Stimulated activated CD8-positive, alpha-beta memory T cell treated with anti-CD3 and anti-CD28 coated beads, Interleukin-4, amount 100 ng/mL, for 1 hour (primary cell): ENCODE measurements at places on chromosomes 6 and 20.

DNA sequence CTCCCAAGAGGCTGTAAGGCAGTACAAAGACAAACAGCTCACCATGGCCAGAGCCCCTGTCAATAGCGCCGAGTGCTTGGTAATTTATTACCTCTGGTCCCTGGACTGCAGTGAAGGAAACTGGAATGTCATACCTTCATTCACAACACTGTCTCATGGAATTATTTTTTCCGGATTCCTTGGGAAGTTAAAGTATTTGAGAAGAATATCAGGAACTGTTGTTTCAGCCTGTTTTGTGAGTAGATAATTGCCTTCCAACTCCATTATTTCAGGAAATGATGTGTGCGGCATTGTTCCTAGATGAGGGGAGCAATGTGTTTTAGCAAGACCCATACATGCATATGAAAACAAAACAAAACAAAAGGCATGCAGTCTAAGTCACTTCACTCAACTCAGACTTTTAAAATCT, 64.0 kb downstream of the BLOC1S5 start:
- no peak for DNase-seq

GRCh38 chr6:121319112-121319553, 15.1 kb downstream of the TBC1D32 start:
- DNase-seq = no peak

- DNase-seq = no peak
These were observed 16.7 kb downstream of the ACOT13 start for GRCh38 chr6:24683297-24684296.

DNA sequence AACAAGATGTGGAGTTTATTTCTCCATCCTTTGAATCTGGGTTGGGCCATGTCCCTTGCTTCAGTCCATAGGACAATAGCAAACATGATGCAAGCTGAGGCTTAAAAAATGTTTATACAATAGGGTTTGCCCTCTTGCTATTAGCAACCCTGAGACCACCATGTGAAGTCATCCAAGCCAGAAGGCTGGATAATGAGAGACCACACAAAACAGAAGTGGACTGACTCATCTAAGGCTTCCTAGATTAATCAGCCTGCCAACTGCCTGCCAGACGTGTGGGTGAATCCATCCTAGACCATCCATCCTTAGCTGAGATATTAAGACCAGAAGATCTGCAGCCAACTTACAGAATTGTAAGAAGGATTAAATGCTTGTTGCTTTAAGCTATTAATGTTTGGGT, 38.1 kb upstream of the ISM1 start:
- DNase-seq = no peak

- DNase-seq = no peak
These were observed 2.6 kb downstream of the ID4 start for GRCh38 chr6:19839788-19840187.

DNA sequence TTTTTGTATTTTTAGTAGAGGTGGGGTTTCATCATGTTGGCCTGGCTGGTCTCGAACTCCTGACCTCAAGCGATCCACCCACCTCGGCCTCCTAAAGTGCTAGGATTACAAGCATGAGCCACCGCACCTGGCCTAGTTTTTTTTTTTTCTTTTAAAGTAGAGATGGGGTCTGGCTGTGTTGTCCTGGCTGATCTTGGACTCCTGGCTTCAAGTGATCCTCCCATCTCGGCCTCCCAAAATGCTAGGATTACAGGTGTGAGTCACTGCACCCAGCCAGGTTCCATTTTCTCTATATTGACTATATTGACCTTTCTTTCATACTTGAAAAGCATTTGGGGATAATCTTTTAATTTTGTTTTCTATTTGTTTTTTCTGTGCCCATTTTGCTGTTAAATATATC, 13.3 kb downstream of the PANK2 start:
- DNase-seq = no peak

- DNase-seq = no peak
These were observed 40.6 kb upstream of the PTPRK start for GRCh38 chr6:128560966-128561365.

GRCh38 chr6:8539453-8539852, 104.1 kb upstream of the SLC35B3 start:
- no peak for DNase-seq

GRCh38 chr6:20853828-20854227, 319.6 kb downstream of the CDKAL1 start:
- no peak for DNase-seq

GRCh38 chr20:2763186-2763585, 37.2 kb downstream of the CPXM1 start:
- no peak for DNase-seq

DNA sequence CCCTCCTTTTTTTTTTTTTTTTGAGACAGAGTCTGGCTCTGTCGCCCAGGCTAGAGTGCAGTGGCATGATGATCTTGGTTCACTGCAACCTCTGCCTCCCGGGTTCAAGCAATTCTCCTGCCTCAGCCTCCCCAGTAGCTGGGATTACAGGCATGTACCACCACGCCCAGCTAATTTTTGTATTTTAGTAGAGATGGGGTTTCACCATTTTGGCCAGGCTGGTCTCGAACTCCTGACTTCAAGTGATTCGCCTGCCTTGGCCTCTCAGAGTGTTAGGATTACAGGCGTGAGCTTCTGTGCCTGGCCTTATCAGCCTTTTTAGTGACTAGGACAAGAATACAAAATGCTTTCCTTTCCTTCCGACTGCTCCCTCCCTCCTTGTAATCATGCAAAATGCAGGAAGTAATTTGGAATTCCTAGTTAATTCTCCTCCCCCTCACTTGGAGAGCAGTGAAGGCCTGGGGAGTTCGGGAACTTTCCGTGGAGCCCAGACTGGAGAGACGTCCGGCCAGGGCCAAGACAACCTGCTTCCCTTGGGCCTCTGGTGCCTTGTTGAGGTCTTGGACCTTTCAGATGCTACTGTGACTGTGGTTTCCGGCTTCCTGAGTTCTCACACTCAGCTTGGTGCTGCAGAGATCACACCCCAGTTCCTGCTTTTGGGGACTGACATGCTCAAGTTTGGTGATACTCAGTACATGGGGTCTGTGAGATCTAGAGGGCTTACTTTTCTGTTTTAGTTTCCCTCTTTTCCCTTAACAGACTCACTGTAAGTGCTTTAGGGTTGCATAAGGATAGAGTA, 3.9 kb upstream of the PHF20 start:
- peak; percentile 47 for DNase-seq

GRCh38 chr20:5862703-5863039, 87.7 kb downstream of the TRMT6 start:
- no peak for DNase-seq

DNA sequence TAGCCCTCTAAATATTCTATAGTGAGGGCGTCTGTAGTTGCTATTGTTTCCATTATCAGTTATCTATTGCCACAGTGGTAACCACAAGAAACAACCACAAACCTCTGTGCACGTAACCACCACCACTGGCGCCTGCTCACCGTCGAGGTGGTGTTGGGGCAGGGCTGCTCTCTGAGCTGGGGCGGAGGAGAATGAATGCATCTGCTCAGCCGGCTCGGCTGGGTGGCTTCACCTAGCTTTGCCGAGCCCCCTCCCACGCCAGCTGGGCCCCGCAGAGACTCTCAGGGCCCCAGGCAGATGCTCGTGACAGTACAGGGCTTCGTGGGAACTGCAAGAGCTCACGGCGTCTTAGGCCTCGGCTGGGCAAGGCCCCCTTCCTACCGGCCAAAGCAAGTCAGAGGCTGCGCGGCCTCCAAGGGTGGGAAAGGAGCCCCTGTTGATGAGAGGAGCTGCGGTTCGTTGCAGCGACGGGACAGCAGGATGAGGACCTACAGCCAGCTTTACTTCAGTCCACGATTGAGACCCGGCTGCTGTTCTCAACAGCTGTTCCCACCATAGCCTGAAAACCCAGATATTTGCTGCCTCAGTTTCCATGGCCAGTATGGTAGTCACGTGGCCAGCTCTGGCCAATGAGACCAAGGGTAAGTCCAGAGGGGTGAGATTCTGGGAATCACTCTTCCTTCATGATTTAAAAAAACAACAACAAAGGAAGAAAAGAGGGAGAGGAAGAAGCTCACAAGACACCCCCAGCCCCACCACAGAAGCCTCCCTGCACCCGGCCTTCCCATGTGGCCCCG, 120.2 kb upstream of the AFDN start:
- DNase-seq = peak; percentile 17

GRCh38 chr20:19137641-19138040, 74.8 kb upstream of the SLC24A3 start:
- no peak for DNase-seq

DNA sequence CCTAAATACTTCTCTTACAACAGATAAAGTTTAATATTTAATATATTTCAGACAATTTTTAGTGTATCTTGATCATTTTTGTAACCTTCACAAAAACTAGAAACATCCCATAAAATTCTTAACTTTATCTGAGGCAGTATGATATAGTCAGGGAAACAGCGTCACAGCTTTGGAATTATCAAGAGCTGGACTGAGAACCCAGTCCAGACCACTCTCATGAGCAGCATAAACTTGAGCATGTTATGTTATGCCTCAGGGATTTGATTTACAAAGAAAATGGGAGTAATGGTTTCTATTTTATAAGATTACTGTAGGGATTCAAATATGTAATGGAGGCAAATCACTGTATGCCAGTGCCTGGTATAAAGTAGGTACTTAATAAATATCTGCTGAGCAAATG, 8.3 kb upstream of the MARCKS start:
- no peak for DNase-seq

DNA sequence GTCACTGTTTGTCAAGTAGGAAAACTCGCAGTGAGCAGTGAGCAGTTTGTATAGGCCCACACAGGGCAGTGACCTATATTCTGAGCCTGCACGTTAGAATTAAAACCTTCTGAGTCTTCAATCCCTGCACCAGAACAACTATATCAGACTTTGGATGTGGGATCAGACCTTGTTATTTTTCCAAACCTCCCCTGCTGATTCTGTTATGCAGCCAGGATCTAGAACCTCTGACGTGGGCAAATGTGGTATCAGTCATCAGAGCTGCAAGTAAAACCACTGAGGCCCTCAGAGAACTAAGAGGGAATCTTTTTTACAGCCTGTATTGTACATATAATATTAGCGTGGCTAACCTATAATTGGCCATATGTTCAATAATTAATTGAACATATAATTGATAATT, 32.0 kb upstream of the AKAP7 start:
- no peak for DNase-seq

DNA sequence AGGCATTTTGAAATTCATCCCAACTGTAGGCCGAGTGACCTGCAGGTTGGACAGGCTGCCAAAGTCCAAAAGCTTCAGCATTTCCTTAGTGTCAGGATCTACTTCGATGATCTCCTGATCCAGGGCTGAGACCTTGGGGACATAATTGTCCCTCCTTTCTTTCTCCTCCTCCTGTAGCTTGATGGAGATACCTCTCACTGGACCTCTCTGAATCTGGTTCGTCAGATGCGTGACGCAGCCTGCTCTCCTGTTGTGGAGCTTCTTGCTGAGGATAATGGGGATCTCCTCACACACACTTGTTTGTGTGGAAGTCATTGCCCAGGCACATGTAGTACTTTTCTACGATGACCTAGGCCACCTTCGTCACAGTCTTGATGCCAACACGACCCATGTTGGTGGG, 1.5 kb upstream of the MAS1L start:
- DNase-seq = no peak

- DNase-seq = no peak
These were observed 72.9 kb upstream of the SLC22A16 start for GRCh38 chr6:110549277-110549676.

DNA sequence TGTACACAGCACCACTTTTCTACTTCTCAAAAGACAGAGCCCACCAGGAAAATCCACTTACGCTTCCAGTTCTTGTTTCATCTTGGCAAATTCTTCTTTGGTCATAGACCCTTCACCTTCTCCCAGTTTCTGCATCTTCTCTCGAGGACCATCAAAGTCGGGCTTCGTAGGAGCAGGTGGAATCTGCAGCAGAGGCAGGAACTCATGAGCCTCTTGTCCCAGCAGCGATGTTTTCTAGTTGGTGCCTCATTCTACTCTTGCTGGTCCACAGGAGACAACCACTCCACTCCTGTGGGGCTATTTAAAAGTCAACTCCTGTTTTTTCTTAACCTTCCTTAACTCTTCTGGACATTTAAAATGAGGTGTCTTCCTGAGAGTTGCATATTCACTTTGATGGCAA, 14.7 kb downstream of the SNX5 start:
- DNase-seq = no peak

DNA sequence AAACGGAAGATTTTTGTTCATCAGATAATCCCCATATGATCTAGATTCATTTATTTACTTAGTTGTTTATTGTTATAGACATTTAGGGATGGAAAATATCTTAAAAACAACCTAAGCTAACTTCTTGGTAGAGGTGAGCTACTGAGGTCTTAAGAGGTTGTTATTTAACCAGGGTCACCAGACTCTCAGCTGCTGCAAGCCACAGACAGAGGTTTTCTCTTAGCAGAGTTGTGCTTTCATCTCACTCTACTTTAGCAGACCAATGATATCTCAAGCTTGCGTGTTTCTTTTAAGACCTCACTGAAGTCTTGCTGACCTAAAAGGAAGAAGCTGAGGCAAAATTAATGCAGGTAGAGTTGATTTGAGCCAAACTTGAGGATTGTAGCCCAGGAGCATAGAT, 43.6 kb downstream of the NCOA7 start:
- DNase-seq = no peak

GRCh38 chr20:63792866-63793265, 38.2 kb downstream of the ZBTB46 start:
- no peak for DNase-seq

DNA sequence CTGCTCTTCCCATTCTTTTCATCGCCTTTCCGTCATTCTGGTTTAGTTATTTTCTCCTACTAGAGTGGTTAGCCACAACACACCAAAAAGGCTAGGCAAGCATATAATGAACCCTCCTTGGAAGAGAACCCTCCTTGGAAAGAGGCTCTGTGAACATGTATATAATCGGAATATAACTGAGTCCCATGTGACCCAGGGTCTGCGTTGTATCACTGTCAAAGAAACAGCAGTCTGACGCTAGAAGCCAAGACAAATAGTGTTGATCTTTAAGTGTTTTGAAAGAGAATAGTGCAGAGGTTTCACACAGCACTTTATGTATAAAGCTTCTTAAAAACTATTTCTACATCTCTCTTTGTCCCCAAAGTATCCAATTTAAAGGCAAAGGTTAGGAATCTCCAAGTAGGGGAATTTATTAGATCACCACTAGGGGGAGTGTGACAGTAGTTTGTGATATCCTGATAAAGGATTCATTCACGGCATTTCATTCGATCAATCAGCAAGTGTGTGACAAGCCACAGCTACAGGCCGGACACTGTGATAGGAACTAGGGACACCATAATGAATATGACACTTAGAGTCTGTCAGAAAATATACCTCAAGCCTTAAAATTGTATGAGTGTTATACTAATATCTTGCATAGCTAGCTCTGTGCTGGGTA, 395.3 kb downstream of the CD109 start:
- DNase-seq = no peak

DNA sequence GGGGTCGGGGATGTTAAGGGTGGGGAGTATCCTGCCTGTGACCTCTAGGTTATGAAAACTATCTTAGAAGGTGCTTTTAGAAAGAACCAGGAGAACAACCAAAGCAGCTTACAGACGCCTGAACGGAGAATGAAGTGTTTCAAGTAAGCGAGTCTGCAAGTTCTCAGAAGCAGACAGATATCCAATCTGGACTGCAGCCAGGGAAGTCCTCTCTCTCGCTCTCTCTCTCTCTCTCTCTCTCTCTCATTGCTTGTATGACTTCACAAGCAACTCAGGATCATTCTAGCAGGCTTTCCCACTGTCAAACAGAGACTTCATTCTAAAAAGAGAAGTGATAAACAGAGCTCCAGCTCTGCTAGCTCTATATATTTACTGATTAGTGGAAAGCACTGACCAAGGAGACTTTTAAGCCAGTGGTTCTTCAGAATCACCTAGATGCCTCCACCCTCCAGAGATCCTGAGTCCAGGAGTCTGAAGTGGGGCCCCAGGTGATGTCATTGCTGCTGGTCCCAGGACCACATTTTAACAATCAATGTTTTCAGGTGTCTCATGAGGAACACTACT, 6.0 kb downstream of the TCF21 start:
- no peak for DNase-seq
